ENCODE measurements at places on chromosomes 7 and 10.

DNA sequence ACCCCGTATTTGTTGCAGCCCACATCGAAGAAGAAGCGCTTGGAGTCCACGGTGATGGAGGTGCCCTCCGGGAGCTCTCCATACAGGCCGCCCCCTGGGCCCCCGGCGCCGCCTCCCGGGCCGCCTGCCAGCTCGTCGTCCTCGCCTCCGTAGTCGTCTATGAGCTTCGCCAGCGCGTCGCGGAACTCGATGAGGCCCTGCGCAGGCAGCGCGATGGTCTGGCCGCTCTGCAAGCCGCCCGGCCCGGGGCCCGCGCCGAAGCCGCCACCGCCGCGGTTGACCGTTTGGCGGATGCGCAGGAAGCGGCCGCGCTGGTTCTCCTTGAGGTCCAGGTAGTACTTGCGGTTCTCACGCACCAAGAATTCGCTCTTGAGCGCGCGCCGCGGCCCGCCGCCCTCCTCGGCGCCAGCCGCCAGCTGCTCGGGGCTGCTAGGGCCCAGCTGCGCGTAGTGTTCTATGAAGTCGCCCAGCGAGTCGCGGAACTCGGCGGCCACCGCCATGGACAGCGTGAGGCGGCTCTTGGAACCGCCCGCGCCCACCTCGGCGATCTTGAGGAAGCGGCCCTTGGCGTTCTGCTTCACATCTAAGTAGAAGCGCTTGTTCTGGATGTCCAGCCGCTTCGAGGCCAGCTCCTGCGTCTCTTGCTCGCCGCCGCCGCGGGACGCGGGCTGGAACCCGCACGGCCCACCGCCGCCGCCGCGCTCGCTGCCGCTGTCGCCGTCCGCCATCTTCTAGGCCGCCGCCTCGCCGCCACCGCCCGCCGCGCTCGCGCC lies 523 bp downstream of the PURB start:
- peak; percentile 49 for DNase-seq

DNA sequence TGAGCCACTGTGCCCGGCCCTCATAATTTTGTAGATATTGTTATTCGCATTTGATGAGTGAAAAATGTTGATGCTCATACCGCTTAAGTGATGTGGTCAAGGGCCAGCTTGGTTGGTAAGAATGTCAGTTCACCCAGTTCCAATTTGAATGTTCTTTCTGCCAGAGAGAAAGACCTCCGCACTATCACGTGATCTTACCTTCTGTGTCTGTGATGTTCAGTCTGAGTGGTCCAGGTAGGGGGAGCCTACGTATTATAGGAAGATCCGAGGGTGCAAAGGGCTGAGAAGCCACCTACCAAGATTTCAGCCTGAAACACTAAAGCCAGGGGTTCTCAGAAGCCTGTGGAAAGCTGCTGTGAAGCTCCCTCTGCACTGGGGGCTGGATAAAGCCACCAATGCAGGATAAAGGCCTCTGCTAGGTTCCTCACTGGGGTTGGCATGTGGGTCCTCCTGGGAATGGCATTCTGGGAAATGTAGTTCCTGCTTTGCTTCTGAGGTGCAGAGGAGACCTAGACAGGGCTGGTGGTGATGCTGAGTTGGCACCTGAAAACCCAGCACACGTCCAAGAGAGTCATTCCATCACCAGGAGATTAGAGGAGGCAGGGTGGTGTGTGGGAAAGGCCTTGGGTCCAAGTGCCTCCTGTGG lies 64.7 kb upstream of the AOAH start:
- DNase-seq = no peak

GRCh38 chr7:54969208-54969967 lies 49.4 kb upstream of the EGFR start:
- no peak for DNase-seq

GRCh38 chr10:10317151-10317550 lies 700.5 kb upstream of the CELF2 start:
- DNase-seq = no peak

GRCh38 chr10:96700374-96701099 lies 19.8 kb downstream of the PIK3AP1 start:
- DNase-seq = no peak

GRCh38 chr7:28988810-28989209 lies 30.7 kb upstream of the TRIL start:
- DNase-seq = no peak

DNA sequence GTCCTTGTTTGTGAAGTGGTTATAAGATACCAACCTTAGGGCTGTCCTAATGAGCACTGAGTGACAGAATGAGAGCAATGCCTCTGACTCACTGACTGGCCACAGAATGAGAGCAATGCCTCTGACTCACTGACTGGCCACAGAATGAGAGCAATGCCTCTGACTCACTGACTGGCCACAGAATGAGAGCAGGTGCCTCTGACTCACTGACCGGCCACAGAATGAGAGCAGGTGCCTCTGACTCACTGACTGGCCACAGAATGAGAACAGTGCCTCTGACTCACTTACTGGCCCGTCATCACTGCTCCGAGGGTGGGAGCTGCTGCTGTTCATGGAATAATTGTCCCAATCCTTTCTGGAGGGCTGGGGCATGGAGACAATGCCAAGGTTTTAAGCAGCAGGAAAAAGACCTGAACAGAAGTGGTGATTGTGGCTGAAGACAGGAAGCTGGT lies 265.2 kb upstream of the PPP2R2D start:
- no peak for DNase-seq

GRCh38 chr7:2980401-2981102 lies 63.1 kb downstream of the CARD11 start:
- DNase-seq = no peak

GRCh38 chr7:2211259-2211880 lies 21.4 kb downstream of the MAD1L1 start:
- DNase-seq = no peak

- DNase-seq = no peak
Observed at GRCh38 chr7:106887421-106887820, 22.3 kb downstream of the PIK3CG start.

GRCh38 chr7:50812094-50812493 lies 29.4 kb upstream of the GRB10 start:
- no peak for DNase-seq

DNA sequence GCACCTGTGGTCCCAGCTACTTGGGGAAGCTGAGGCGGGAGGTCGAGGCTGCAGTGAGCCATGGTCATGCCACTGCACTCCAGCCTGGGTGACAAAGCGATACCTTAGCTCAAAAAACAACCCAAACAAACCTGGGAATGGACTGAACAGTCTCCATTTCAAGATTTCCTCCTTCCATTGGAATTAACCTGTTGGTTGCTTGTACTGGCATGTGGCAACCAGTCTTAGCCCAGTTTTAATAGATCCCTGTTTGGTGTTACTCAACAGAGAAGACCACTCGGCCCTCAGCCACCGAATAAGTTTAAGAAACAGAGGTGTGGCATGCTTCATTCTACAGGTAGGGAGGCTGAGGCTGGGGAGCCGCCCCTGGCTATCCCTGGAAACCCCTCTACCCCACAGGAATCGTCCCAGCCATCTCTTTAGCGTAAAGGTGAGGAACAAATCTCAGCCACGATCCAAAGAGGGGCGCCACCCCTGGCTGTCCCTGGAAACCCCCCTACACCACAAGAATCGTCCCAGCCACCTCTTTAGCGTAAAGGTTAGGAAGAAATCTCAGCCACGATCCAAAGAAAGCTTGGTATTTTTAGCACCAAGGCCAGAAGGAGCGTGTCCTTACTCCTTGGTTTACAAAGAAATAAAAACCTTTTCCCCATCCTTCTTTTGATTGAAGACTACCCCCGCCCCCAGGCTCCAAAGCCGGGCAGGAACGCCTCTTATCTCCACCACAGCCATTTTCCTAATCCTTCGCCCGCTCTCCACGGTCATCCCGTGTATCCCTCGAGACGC lies 861 bp upstream of the TSPAN14 start:
- no peak for DNase-seq

DNA sequence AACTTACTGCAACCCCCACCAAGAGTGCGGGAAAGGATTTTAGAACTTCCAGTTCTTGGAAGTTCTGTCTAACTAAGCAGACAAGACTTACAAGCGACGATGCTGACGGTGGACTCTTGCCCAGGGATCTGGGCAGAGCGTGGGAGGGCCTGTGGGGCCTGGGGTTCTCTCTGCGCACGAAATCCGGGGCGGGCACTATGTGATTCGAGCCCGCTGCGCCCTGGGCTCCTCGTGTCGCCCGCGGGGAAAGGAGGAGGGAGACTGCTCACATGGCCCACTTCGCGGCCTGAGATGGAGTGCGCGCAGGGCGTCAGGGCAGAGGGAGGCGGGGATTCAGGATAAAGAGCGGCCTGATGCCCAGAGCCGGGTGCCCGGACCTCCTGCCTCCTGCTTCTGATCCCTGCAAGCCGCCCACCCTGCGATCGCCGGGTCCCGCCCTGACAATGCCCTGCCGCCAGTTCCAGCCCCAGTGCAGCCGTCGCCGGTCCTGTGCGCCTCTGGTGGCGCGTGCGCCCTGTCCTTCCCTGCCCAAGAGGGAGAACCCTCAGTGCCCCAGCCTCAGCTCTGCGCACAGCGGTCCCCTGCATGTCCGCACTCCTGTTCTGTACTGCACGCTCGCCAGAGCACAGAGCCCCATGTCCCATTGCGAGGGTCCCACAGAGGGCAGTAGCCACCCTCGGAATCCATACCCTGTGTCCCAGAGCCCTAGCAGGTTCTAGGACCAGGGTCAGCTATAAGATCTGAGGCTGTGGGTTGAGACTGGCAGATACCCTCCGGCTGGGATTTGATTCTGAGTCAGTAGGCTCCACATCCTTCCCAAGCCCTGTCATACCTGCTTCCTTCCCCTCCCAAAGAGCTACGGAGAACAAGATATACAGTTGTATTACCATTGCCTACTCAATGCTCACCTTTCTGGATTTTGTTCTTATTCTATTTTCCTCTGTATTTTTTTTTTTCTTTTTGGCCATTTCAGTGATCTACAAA lies 99.4 kb upstream of the TMEM106B start:
- no peak for DNase-seq

DNA sequence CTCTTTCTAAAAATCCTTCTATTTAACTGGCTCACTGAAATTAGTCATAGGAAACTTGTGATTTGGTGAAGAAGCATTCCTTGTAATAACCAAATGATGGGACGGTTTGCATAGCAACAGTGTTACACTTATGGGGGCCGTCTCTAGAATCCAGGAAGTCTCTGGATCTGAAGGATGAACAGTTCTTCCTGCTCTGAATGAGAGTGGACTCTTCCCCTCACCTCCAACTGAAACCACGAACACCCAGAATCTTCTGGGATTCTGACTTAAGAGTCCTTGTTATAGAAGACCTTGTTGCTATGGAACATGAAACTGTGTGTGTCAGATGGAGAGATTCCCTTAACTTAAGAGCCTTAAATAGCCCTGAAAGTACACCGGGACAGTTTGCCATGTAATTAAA lies 23.2 kb downstream of the NOLC1 start:
- DNase-seq = no peak

DNA sequence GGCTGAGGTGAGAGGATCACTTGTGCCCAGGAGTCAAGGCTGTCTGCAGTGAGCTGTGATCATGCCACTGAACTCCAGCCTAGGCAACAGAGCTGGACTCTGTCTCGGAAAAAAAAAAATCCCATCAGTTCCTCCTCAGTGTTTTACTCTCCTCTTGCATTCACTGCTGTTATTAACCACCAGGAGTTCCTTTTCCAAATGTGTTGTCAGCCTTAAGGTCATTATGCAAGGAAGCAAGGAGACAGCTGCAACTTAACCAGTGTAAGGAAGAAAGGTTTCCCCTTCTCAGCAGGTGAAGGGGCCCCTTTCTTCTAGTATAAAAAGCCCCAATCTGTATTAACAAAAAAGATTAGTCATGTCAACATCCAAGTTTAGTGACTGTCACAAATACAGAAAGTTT lies 86.6 kb upstream of the LEP start:
- no peak for DNase-seq

DNA sequence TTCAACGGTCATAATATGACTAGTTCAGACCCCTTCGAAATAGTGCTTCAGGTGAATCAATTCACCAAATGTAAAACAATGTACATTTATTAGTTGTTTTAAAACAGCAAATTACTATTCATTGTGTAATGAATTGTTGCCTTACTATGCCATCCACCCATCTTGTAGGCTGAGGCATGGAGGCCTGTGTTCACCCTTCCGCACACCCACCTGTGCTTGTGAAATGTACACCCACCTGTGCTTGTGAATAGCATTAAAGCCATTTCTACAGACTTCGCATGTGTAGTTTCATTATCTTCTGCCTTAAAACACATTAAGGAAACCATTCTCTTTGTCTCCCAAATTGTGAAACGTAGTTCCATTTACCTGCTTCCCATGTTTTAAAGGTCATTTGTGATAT lies 16.8 kb downstream of the CLRN3 start:
- no peak for DNase-seq

DNA sequence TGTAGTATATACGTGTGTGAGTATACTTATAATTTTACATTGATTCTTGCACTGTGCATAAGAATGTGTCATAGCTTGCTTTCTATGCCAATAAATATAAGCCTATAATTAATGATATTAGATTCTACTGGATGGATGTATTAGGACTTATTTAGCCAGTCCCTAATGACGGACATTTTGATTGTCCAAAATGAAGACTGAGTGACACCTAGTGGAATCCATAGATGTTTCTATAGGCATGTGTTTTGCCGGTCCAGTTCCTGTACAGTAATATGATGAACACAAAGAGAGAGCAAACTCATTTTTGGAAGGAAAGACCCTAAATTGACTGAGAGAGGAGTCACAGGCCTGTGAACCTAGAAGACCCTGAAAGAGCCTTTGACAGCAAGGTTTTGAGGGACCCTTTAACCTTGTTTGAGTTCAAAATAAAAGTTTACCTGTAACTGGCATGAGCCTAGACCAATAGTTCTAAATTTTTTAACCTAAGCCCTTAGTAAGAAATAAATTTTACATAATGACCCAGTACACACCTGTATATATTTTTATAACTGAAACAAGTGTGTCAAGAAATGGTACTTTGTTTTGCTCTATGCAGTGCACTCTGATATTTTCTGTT lies 42.4 kb upstream of the AGBL3 start:
- DNase-seq = no peak

GRCh38 chr10:51302316-51302715 lies 228.0 kb downstream of the PRKG1 start:
- no peak for DNase-seq

- no peak for DNase-seq
Observed at GRCh38 chr10:14740684-14741247, 33.9 kb downstream of the FAM107B start.

DNA sequence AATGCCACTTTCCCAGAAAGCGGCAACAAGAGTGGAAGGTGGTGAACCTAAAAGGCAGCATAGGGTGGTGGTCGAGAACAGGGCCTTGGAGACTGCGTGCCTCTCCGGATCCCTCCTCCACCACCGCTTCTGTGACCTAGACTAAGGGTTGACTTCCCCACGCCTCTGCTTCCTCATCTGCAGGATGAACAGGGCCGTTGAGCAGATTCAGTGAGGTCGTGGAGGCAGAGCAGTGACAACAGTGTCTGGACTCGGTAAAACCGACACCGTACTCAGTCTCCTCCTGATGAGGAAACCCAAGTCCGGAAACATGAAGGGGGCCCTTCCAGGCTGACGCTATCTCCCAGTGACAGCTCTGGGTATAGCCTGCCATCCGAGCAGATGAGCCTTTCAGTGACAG lies 162.6 kb downstream of the CELF2 start:
- DNase-seq = peak; percentile 81

- no peak for DNase-seq
Observed at GRCh38 chr7:117096330-117096729, 143.0 kb downstream of the ST7 start.

GRCh38 chr7:128145191-128145590 lies 95.9 kb upstream of the LEP start:
- DNase-seq = no peak

GRCh38 chr10:75398692-75399460 lies 2.7 kb downstream of the ZNF503 start:
- no peak for DNase-seq

GRCh38 chr7:30732606-30733005 lies 19.3 kb upstream of the INMT start:
- DNase-seq = no peak
